ENCODE measurements at places on chromosomes 7 and 10. TPM values are rescaled to one million over a fixed set of nuclear protein-coding genes. Genes with fewer than 3 reads are reported as not detected.

The MCMBP gene
- 39.6 TPM for total RNA-seq

The C1GALT1 gene
- total RNA-seq, result 70.8 TPM

The STAG3 gene
- total RNA-seq, result 3.4 TPM

The GIGYF1 gene
- total RNA-seq, result 22.1 TPM

The INHBA gene
- 0.05 TPM for total RNA-seq

The KLF14 gene
- 0.69 TPM for total RNA-seq

The COBL gene
- 9.2 TPM for total RNA-seq

The NAT16 gene
- 1.5 TPM for total RNA-seq

The SPDYE2 gene
- not detected for total RNA-seq

The OPALIN gene
- total RNA-seq, result not detected

The RHOBTB1 gene
- total RNA-seq, result 23.9 TPM

The MYL7 gene
- total RNA-seq, result not detected

The TBRG4 gene
- 277 TPM for total RNA-seq

The EMX2 gene
- total RNA-seq, result 0.13 TPM

The HABP2 gene
- not detected for total RNA-seq

The CLDN4 gene
- total RNA-seq, result not detected

The ZNF518A gene
- 15.8 TPM for total RNA-seq

The CHAT gene
- total RNA-seq, result not detected

The ZNF282 gene
- total RNA-seq, result 22.9 TPM

The ASB4 gene
- total RNA-seq, result 156 TPM

The ARHGEF35 gene
- not detected for total RNA-seq

The HDAC9 gene
- 19.9 TPM for total RNA-seq

The DMBT1 gene
- 0.42 TPM for total RNA-seq

The CNTNAP2 gene
- total RNA-seq, result not detected

The ADAM8 gene
- 0.64 TPM for total RNA-seq

The PNLIPRP3 gene
- 13.6 TPM for total RNA-seq

The SPDYE8 gene
- not detected for total RNA-seq

The ADIRF gene
- total RNA-seq, result not detected

The ABCB1 gene
- total RNA-seq, result 3.2 TPM

The SLC26A5 gene
- not detected for total RNA-seq

The SUN3 gene
- total RNA-seq, result 0.45 TPM

The PNLIPRP2 gene
- total RNA-seq, result 0.34 TPM

The CDH23 gene
- total RNA-seq, result 0.29 TPM

The MICALL2 gene
- total RNA-seq, result 2.4 TPM

The EXOSC1 gene
- total RNA-seq, result 41.5 TPM

The CARD11 gene
- not detected for total RNA-seq

The IFIT5 gene
- 10.3 TPM for total RNA-seq

The KNDC1 gene
- total RNA-seq, result 0.34 TPM

The PALD1 gene
- total RNA-seq, result 1.8 TPM
